Non-pigmented ciliary epithelial cell (primary cell): ENCODE measurements at places on chromosomes 1 and 21.

DNA sequence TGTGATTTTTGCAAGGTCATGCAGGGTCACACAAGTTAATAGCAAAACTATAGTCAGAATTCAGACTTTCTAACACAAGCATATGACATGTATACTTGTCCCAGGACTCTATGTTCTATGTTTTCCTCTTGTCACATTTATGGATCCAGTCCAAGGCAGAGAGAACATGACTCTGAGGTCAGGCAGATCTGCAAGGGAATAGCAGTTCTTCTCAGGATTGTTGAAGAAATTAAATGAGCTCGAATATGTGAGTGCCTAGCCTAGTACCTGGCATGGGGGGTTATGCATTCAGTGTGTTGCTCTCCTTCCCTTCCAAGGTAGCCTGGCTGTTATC is 9.5 kb upstream of the RPTN start:
- DNase-seq: no peak

GRCh38 chr1:42480921-42481320 is 17.8 kb downstream of the CCDC30 start:
- no peak for DNase-seq

DNA sequence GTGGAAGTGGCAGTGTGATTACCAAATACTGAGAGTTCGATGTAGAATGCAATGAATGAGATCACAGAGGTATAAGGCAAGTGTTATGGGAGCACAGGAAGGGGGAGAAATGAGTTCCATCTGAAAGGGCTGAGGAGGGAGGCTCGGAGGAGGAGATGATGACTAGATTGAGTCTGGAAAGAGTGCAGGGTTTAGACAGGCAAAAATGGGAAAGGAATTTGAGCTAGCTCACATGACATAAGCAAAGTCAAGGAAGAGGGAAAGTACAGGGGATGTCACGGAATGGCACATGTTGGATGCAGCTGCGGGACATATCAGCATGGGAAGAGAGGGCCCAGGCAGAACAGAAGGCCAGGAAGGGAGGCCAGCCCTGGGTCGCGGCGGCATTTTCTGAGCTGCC is 132.7 kb downstream of the RUNX1 start:
- DNase-seq: peak; percentile 37

DNA sequence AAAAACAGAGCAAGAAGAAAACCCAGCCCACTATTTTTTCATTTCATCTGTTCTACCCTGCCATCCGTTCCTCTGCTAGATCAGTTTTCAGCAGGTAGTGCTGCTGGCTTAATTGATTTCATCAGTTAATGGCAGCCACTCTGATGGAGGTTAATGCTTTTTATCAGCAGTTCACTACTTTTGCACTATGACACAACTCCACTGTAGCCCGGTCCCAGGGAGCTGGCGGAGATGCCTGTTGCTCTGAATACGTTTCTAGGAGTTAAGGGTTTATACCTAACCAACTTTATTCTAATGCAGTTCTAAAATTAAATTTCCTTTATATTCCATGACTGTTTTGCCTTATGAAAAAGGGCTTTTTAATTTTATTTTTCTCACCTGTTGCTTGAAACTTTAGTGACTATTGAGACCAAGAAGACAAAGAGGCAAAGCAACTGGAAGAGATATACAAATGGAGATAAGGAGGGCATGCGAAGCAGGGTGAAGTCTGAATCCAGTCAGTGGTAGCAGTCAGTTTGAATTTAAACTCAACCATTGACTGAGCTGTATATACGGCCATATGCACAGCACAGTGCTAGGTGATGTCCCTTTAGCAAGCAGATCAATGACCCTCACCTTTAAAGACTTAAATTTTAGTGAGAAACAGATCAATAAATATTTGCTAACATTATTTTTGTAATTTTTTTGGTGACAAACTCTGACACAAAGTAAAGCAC is 477.9 kb downstream of the LMO4 start:
- DNase-seq: no peak

DNA sequence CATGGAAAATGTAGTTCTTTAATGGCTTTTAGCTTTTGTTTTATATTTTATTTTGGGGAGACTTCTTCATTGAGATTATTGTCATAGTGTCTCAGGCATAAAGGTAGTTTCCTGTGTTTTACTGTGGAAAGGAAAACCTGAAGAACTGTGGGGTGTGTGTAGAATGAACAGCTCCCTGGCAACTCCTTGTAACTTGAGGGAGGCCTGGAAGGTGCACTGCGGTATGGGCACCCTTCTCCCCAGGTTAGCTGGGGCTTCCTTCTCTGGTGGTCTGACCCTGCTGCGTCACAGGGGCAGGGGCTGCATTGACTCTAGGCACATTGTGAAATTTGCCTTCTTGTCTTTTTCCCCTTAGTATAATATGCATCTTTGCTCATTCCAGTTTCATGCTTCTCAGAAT is 1.7 kb downstream of the ATP1B1 start:
- DNase-seq: no peak

DNA sequence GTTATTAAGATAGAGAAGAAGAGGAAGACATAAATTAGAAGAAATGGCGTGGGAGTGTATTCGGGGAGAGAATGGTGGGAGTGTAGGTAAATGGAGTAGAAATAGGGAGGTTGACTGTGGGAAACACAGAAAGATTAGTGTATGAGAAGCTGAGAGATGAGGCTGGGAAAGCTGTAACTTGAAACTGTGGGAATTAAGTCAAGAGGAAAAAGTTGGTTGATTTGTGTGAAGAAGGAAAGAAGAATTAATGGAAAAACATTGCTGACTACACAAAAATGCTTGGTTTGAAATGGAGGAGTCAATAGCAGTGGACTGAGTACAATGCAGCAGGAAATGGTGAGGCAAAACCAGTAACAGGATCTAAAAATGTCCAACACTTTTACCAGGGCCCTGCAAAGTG is 448.3 kb downstream of the PTPRC start:
- no peak for DNase-seq

- no peak for DNase-seq
Observed at GRCh38 chr1:69055194-69055593, 512.5 kb upstream of the LRRC7 start.

GRCh38 chr21:35622612-35623011 is 437.7 kb downstream of the SETD4 start:
- DNase-seq: no peak
